ENCODE measurements at places on chromosomes 16 and 17.

GRCh38 chr17:3888343-3889171 is 4.3 kb downstream of the CAMKK1 start:
- DNase-seq = peak; percentile 88

DNA sequence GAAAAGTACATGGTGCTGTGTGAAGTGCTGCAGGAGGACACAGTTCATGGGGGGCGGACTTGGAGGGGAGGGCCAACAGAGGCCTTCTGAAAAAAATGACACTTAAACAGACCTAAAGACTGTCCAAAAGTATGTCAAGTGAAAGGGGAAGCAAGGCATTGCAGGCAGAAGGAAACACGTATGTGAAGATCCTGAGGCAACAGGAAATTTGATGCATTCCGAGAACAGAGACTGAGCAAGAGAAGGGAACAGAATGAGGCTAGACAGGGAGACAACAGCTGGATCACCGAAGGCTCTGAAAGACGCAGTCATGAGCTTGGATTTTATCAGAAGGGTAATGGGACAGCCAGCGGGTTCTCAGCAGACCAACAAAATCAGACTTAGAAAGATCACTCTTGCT is 1.1 kb downstream of the IFT20 start:
- DNase-seq = no peak

GRCh38 chr16:31352376-31353115 is 2.4 kb upstream of the ITGAX start:
- DNase-seq = no peak

GRCh38 chr17:30924341-30924740 is 2.6 kb downstream of the ADAP2 start:
- no peak for DNase-seq

GRCh38 chr17:52064791-52065211 is 93.7 kb downstream of the CA10 start:
- peak; percentile 79 for DNase-seq

DNA sequence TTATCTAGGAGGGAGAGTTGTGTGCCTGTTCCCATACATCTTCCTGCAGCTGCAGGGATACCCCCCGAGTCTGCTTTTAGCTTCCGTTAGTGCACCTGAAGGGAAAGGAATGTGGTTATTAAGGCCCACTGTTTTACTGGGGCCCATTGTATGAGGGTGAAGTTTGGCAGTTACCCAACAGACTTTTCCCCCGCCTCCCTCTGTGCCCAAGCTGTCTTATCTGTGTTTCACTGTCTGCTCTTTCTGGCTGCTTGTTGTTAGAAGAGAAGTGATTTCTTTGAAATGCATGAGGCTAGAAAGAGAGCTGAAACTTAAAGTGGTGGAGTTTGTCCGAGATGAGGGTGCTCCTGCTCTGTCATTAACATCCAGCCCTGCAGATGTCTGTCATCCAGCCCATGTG is 7.4 kb upstream of the OR1A2 start:
- no peak for DNase-seq

- peak; percentile 10 for DNase-seq
Observed at GRCh38 chr16:46747777-46748651, at the start of gene MYLK3. Gene MYLK3 (minus strand): TSS chr16:46748344. CDS start chr16:46748193, 151 bp downstream.

- no peak for DNase-seq
Observed at GRCh38 chr17:81453076-81453475, 57.8 kb downstream of the BAHCC1 start.

GRCh38 chr17:21089145-21089544 is 37.6 kb upstream of the DHRS7B start:
- peak; percentile 30 for DNase-seq

GRCh38 chr17:35900708-35901480 is 20.7 kb upstream of the CCL5 start:
- DNase-seq = peak; percentile 32

GRCh38 chr17:16491703-16492612 is at the start of gene LRRC75A:
Gene LRRC75A (minus strand): TSS chr17:16492193. CDS start chr17:16491990, 203 bp downstream.
- peak; percentile 46 for DNase-seq

GRCh38 chr17:36008998-36009665 is 7.8 kb upstream of the CCL15 start:
- no peak for DNase-seq

GRCh38 chr16:74794668-74795067 is 20.0 kb upstream of the FA2H start:
- no peak for DNase-seq

- no peak for DNase-seq
Observed at GRCh38 chr16:23145186-23145585, 4.1 kb downstream of the USP31 start.

GRCh38 chr16:89510526-89510925 is 2.3 kb downstream of the SPG7 start:
- DNase-seq = no peak

DNA sequence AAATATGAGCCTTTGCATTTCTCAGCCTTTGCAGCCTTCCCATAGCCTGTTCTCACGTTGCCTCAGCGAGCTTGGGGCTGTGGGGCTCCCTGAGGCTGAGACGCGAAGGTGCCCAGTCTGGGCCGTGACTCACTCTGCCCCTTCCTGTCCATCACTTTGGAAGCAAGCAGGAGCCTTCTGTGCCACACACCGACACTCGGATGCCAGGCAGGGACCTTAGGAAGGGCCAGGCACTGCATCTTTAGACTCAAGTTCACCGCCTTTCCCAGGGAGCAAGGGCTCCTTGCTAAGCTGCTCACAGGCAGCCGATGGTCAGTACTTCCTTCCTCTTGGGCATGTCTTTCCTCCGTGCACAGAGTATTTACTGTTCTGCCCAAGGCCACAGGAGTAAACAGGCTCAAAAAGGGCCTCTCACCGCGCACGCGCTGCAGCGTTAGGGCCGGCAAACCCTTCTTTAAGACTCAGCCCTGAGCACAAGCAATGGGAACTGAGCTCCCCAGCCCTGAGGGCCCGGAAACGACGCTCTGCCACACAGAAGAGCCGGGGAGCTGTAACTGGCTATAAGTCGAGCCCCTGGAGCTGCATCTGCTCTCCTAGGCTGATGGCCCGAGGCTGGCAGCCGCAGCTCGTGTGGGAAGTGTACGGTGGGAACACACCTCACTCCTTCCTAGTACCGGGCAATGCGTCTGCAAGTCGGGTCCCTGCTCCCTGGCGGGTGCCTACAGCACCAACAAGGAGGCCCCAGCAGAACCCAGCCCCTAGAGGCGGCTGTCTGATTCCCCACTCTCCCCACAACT is 7.2 kb downstream of the TIMM22 start:
- DNase-seq = no peak

- DNase-seq = peak; percentile 56
Observed at GRCh38 chr16:87780385-87780989, 14.7 kb upstream of the KLHDC4 start.

- DNase-seq = no peak
Observed at GRCh38 chr16:6496996-6497395, 835.6 kb upstream of the RBFOX1 start.

DNA sequence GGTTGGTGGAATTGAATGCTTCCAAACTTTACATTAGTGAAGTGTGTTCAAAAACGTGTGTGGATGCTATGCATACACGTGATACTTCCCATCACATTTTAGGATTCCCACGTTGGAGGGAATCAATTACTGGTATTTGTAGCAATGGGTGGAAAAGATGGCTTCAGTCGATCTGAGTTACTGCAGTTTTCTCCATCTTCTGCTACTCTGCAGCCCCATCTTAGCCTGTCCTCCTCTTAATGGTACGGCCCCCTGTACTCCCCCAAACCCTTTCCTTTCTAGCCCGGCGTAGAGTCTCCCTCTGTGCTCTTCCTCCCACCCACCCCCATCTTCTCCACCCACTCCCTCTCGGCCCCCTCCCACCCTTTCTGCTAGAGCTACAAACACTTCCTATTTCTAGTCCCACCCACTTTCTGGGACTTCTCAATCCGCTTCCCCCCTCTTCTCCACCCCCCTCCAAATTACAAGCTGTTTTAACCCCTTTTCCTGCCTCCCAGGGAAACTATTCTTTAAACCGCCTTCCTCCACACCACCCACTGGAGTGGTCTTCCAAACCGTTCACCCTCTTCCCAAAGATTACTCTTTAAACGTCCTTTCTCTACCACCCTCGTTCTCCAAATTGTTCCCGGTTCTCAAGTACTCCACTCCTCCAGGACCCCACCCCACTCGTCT is 1.1 kb downstream of the CHTF8 start:
- DNase-seq = peak; percentile 43

DNA sequence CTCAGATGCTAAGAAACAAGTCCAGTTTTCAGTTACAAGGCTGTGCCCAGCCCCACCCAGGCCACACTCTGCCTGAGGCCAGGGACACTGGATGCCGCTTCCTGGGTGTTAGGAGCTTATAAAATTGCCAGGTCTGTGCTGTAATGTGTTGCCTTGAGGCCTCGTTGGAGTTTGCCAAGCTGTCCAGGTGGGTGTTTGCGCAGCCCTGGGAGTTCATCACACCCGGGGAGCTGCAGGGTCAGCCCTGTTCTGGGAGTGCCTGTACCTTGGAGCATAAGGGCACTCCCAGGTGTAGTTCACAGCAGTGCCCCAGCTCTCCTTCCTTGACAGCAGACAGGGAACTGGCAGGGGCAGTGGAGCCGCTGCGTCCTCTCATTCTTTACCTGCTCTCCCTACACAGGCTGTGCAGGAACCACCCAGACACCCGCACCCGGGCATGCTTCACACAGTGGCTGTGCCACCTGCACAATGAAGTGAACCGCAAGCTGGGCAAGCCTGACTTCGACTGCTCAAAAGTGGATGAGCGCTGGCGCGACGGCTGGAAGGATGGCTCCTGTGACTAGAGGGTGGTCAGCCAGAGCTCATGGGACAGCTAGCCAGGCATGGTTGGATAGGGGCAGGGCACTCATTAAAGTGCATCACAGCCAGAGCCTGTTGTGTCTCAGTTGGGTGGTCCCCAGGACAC is 1.6 kb downstream of the GFER start:
- no peak for DNase-seq

DNA sequence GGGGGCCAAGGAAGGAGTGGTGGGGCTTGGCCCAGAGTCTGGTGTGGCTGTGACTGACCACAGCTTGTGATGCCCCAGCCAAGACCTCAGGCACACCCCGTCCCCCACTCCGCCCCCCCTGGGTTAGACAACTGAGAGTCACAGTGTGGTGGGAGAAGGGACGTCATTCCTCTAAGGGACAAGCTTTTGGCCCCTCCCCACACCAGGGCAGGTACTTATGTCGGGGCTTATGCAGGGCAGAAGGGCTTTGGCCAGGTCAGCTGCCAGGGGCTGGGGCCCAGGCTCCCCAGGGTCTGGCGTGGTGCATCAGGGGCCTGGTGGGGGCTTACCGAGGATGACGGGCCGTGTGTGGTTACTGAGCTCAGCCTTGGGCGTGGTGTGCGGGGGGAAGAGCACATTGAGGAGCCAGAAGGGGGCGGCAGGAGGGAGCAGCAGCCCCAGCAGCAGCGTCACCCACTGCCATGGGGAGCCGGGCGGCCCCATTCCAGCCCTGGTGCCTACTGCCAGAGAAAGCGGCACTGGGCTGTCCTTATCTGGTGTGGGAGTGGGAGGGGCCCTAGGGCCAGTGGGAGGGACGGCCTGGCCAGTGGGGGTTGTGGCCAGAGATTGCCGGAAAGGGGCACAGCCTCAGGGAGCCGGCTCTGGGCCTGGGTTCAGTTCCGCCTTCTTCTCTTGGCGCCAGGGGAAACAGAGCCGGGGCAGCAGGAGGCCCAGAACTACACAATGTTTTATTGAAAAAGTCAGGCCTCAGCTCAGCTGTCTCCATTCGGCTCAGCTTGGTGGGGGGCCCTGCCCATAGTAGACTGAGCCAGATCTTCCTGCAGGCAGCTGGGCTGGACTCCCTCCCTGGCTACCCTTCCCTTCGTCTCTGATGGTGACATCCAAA is at the start of gene LCAT:
Gene LCAT (minus strand): TSS at position 502 of the 886 bp plus-strand sequence. CDS start 19 bp downstream, at position 483.
- no peak for DNase-seq

- DNase-seq = peak; percentile 53
Observed at GRCh38 chr16:12679660-12680272, 123.9 kb downstream of the CPPED1 start.

GRCh38 chr16:87114832-87115231 is 202.4 kb downstream of the C16orf95 start:
- DNase-seq = no peak

GRCh38 chr16:18975109-18975508 is 8.6 kb upstream of the TMC7 start:
- no peak for DNase-seq

DNA sequence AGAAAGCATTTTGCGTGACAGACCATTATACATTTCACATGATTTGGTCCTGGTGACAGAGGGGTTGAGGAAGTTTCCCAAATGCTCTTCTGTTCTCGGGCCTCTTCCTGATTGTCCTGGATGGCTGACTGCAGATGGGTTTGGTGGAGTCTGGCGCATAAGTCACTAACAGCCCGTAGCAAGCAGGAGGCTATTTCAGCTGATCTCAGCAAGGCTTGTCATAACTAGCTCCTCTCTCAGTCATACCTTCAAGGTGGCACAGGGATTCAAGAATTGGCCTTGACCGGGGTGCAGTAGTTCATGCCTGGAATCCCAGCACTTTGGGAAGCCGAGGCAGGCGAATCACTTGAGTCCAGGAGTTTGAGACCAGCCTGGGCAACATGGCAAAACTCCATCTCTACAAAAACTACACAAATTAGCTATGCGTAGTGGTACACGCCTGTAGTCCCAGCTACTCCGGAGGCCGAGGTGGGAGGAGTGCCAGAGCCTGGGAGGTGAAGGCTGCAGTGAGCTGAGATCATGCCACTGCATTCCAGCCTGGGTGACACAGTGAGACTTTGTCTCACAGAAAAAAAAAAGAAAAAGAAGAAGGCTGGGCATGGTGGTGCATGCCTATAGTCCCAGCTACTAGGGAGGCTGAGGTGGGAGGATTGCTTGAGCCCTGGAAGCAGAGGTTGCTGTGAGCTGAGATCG is 68.9 kb upstream of the HAS3 start:
- peak; percentile 39 for DNase-seq

DNA sequence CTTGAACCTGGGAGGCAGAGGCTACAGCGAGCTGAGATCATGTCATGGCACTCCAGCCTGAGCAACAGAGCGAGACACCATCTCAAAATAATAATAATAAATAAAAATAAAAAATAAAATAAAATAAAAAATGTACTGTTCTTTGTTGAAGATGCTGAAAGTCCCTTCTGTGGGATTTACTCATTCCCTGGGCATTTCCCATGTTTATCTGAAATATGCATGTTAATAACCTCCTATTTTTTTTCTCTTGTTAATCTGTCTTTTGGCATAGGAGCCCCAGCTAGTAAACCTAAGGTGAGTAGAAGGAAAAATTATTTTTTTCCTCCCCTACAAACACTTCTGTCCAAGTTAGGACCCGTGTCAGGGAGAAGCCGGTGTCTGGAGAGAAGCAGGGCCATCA is 34.4 kb downstream of the TMEM92 start:
- peak; percentile 28 for DNase-seq

- peak; percentile 83 for DNase-seq
Observed at GRCh38 chr16:2474877-2475412, at the start of gene TBC1D24. Gene TBC1D24 (plus strand): TSS chr16:2475127. CDS start chr16:2496149, 21,022 bp downstream.

DNA sequence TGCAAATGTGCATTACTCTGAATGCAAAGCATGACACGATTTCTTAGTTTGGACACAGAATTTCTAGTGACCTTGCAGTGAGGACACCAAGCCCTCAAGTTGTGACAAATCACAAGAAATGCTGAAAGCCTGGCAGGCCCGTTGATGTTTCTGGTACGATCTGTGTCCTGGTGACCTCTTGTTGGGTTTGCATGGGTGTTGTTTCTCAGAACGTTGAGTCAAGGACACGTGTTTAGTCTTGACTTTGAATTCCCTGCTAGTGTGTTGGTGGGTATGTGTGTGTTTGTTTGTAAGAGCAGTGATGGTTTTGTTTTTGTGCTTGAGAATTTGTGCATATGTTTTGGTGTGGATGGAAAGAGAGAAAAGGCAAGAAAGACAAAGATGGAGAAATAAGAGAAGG is 37.8 kb upstream of the MAF start:
- no peak for DNase-seq
